ENCODE measurements at places on chromosomes 5 and 9.

DNA sequence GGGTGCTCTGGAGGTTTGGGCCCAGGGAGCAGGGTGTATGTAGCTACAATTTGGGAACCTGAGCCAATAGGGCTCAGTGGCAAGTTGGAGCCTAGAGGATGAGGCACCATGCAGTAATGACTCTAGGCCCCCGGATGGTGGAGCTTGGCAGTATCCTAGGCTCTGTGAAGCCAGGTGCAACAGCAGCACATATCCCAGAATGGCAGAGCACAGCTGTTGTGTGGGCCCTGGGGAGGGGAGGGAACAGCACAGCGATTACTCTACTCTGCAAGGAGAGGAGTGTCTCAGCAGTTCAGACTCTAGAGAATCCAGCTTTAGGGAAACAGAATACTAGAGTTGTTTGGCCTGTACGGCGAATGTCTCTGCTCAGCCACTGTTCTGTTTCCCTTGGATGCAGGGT lies 56.1 kb downstream of the LRRTM2 start:
- no peak for DNase-seq

DNA sequence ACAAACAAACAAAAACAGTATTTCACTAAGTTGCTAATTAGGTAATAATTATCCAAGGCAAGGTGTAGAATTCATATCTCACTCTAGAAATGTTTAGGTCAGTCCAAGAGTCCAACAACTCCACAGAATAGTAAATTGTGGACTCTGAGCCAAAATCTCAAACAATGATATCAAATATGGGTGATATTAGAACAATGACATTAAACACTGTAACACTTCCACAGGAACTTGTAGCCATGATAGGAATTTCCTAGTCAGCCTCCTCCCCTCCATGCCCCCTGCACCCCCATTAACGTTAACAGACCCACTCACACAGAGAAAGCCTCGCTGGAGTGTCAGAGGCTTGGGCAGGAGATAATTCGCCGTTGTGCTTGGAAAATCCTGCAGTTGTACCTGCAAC lies 305.0 kb upstream of the PIK3R1 start:
- DNase-seq: no peak

- no peak for DNase-seq
Observed at GRCh38 chr9:110820381-110820780, 151.8 kb downstream of the MUSK start.

DNA sequence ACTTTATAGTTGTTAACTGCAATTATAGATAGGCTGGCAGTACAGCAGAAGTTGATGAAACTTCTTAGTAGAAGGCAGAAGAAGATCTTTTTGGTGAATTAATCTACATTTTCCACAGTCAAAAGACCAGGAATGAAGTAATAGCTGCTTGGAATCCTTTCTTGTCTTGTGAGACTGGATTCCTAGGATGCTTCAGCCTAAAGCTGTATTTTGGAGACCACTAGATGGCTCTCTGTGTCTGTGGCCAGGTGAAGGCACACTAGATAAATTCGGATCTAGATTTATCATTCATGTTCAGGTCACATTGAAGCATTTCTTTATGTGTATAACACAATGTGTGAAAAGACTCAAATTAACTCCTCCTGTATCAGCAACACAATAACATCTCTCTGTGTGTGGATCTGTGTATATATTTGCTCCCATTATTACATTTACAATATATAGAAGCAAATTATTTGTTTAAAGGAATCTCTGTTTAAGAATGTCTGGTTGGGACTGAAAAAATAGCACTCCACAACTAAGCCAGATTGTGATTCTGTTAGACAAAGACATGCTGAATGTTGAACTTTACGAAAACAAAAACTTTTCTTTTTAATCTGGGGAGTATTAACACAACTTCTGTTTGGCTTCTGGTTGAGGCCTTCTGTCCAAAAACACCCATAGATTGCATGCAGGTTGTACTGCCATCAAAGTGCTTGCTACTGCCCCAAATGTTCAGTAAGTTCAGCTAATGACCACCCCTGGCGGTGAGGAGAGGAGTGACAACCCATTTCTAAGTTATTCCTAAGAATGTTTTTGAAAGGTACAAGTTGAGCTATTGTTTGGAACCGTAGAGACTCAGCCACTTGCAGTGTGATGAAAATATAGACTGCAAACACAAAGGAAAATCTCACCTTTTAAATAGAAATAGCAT lies 10.6 kb downstream of the GRIN3A start:
- no peak for DNase-seq

DNA sequence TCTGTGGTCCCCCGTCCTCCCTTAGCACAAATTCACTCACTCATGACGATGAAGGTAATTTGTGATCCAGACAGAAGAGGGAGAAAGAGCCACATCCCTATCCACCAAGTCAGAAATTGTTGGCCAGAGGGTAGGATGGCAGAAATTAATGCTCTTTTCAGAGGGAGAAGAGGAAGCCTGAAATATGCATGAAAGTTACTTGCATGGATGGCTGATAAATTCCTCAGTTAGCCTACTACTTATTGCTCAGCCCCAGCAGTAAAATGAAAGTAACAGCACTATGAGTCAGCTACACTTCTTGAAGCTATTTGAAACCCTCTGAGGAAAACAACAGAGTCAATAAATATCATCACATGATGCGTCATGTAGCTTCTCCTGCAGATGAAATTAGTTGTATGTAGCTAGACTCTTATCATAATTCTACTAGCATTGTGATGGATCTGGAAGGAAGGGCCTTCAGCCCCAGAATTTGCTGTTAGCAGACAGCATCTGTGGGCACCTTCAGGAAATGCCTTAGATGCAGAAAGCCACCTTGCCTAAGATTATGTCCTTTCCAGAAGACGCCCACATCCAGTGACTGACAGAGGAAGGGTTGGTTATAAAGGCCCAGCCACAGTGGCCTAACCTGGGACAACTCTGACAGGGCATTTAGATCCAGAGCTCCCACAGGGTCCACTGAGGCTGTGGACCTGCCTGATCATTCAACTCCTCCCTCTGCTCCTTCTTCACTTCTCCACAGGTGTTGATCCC lies 81.2 kb upstream of the CCDC112 start:
- no peak for DNase-seq

GRCh38 chr5:34570721-34571676 lies 85.1 kb upstream of the RAI14 start:
- DNase-seq: no peak

- no peak for DNase-seq
Observed at GRCh38 chr9:94805585-94805984, 79.1 kb downstream of the AOPEP start.

DNA sequence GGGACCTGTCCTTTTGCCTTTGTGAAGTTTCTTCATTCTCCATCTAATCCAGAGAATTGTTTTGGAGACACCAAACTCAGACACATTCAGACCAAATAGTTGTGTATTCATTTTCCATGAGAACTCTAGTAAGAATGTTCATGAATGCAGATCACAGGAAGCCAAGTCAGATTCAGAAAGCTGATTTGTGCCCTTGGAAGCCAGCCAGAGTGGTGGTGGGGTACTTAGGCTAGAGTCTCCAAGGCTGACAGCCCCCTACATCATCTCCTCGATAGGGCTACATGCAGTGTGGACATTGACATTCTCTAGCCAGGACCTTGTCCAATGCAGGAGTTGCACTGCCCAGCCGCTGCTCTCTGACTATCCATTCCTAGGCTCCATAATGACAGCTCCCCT lies 137.6 kb downstream of the UGCG start:
- DNase-seq: no peak

DNA sequence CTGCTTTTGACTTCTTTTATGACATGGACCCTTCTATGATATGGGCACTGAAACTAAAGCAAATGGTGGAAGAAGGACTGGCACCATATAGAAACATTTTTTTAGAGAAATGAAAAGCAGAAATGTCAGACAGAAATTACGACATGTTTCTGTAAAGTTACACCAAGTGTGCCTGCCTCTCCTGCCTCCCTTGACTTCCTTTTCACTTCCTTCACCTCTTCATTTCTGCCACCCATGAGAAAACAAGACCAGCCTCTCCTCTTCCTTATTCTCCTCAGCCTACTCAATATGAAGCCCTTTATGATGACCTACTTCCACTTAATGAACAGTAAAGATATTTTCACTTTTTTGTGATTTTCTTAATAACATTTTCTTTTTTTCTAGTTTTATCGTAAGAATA lies 44.5 kb downstream of the ERCC6L2 start:
- no peak for DNase-seq

Data from nucleus accumbens (tissue), 56 donors.